Hepatocyte (in vitro differentiated cells): ENCODE measurements at places on chromosomes 6 and 20. TPM values are rescaled to one million over a fixed set of nuclear protein-coding genes. Genes with fewer than 3 reads are reported as not detected.
A peak's percentile ranks its signal among the peaks of the same experiment; 100 is the strongest.

DNA sequence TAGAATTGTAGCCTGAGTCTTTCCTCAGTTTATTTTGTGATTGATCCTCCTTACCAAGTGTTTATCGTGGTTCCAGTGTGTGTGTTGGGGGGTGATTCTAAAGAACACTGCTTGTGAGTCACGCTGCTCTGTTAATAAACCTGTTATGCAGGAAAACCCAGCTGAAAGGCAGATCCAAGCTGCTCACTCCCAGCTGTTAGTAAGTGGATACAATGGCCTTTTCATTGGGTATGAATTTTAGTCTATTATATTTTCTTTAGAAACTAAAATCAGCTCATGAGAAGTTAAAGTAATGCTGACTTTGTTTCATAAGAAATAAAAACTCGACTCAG, 12.2 kb upstream of the DSTN start:
- no peak overlapping the region for H3K4me3 ChIP-seq
- peaks cover 29% of the 10 kb centered on the region for H3K4me1 ChIP-seq
- no peaks in the 10 kb centered on the region for H3K36me3 ChIP-seq
- peak overlapping the region; percentile 98 for H3K27ac ChIP-seq
- no peaks in the 10 kb centered on the region for H3K27me3 ChIP-seq
- peak; percentile 75 for DNase-seq

The SRXN1 gene
- 40.0 and 42.2 TPM in 2 replicates for total RNA-seq

DNA sequence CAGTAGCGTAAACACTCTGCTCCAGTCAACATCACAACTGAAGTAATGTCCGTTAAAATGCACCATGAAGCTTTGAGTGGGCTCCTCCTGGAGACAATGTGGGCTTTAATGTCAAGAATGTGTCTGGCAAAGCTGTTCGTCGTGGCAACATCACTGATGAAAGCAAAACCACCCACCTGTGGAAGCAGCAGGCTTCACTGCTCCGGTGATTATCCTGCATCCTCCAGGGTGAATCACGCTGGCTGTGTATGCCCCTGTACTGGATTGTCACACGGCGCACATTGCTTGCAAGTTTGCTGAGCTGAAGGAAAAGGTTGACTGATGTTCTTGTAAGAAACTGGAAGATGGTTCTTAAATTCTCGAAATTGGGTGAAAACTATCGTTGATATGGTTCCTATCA, 128.5 kb downstream of the MOXD1 start:
- H3K4me3 ChIP-seq, result no peak overlapping the region
- no peaks in the 10 kb centered on the region for H3K4me1 ChIP-seq
- no peaks in the 10 kb centered on the region for H3K27me3 ChIP-seq
- no peak overlapping the region for H3K27ac ChIP-seq
- H3K36me3 ChIP-seq, result no peaks in the 10 kb centered on the region
- no peak for DNase-seq

DNA sequence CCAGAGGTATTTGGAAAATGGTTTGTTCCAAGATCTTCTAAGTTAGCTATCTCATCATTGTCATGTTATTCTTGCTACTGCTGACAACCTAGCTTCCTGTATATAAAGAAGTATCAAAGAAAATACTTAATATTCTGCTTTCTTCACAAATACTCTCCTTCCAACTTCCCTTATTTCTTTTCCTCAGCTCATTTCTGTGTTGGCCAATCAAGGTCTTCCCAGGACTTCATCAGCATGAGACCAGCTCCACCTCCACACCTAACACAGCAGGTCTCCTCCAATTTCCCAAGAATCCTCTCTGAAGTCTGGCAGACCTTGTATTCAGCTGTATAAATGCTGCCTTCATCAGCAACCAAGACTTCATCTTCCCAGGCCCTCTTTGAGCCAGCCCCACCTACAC, 538.6 kb upstream of the JARID2 start:
- no peak for DNase-seq
- no peak overlapping the region for H3K4me3 ChIP-seq
- no peak overlapping the region for H3K27ac ChIP-seq
- no peaks in the 10 kb centered on the region for H3K27me3 ChIP-seq

GRCh38 chr6:80357081-80357480, 250.6 kb downstream of the BCKDHB start:
- H3K4me3 ChIP-seq, result no peak overlapping the region
- no peak for DNase-seq
- no peaks in the 10 kb centered on the region for H3K4me1 ChIP-seq
- H3K27ac ChIP-seq, result no peak overlapping the region

GRCh38 chr6:77678048-77678447, 25.2 kb downstream of the MEI4 start:
- H3K4me1 ChIP-seq, result peaks cover 4% of the 10 kb centered on the region
- no peaks in the 10 kb centered on the region for H3K36me3 ChIP-seq
- no peak overlapping the region for H3K27ac ChIP-seq
- H3K4me3 ChIP-seq, result no peak overlapping the region

The EBF4 gene
- 10.7 and 11.6 TPM in 2 replicates for total RNA-seq

- no peak overlapping the region for H3K4me3 ChIP-seq
- H3K36me3 ChIP-seq, result no peaks in the 10 kb centered on the region
- no peaks in the 10 kb centered on the region for H3K4me1 ChIP-seq
- no peak overlapping the region for H3K27ac ChIP-seq
Observed at GRCh38 chr6:4805553-4806336, 29.5 kb downstream of the CDYL start.

The HDGFL1 gene
- not detected in 2 replicates for total RNA-seq

GRCh38 chr6:38034274-38034914, 214.9 kb downstream of the ZFAND3 start:
- no peak overlapping the region for H3K4me3 ChIP-seq
- peak; percentile 39 for DNase-seq
- H3K4me1 ChIP-seq, result no peaks in the 10 kb centered on the region

The ADAM33 gene
- 14.8 and 18.9 TPM in 2 replicates for total RNA-seq

The RNF144B gene
- 1.8 and 2.2 TPM in 2 replicates for total RNA-seq

DNA sequence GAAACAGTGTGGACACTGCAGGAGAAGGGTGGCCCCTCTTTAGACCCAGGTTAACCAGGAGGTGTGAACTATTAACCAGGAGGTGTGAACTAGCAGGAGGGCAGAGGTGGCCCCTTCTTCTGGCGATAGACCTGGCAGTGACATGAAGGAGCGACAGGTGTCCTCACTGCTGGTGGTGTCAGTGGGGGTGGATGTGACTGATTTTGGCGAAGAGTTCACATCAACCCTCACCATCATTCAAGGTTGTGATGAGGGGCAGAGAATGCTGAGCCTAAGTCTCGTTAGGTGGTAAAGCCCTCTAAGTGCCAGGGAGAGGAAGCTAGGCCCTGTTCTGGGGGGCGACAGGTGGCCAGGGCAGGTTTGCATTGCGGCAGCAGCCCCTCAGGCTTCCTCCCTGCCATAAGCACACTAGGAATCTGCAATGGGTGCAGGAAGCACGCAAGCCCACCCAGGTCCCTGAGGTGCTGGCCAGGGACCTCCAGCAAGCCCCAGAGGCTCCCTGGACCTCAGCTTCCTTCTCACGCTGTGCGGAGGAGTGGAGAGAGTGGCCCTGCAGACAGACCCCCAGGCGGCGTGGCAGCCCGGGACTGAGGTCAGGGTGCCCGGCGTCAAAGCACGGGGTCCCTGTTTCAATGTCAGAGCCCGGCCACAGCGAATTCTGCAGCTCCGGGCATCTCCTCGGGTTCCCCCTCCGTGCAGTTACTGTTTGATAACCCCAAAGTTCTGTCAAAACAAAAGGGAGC, 13.7 kb downstream of the NPEPL1 start:
- no peak overlapping the region for H3K27ac ChIP-seq
- H3K27me3 ChIP-seq, result no peaks in the 10 kb centered on the region
- no peak overlapping the region for H3K4me3 ChIP-seq
- no peak for DNase-seq
- no peaks in the 10 kb centered on the region for H3K4me1 ChIP-seq

DNA sequence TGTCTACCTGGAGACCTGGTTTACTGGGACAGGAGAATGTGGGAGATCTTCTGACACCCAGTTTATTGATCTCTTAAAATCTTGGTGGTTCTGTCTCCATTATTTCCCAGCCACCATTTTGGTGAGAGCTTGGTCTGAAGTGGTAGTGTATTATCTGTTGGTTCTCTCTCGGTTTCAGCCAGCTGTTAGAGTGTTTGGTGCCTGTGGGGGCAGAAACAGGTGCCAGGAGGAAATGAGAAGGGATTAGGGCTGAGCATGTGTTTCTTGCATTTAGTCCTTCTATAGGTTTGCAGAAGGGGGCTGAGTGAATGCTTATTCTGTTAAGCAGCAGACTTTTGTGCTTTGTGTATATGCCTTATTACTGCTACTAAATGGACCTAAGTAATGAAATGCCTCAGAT, 9.6 kb downstream of the JARID2 start:
- DNase-seq, result no peak
- H3K36me3 ChIP-seq, result no peaks in the 10 kb centered on the region
- no peak overlapping the region for H3K4me3 ChIP-seq
- H3K4me1 ChIP-seq, result peaks cover 35% of the 10 kb centered on the region

The SLC22A16 gene
- not detected in 2 replicates for total RNA-seq

DNA sequence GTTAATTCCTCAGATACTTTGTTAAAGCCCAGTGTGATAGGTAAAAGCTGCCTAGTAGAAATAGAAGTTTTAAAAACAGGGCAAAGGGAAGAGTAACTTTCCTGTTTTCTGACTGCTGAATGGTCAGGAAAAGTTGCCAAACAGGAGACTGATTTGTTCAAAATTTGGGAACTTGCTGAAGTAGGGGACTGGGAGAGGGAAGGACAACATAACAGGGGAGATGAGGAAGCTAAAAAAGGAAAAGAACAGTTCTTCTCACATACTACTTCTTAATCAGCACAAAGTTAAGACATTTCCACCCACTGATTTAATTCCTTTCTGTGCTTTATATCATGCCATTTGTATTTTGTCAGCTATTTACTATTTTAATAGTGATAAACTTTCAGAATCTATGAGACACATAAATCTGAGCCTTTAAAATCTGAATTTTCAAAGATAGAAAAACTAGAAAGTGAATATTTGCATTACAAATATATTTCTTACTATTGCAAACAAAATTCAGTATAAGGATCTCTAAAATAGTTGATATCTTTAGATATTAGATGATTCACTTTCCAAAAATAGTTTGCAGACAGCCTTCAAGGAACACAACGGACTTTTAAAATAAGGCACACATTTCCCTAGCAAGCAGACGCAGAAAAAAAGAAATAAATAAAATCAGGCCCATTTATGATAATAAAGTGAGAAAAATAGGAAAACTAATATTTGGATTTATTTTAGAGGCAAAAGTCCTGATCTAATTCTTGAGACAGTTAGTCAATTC, 36.9 kb upstream of the SLC16A10 start:
- no peak for DNase-seq
- H3K4me1 ChIP-seq, result no peaks in the 10 kb centered on the region
- no peaks in the 10 kb centered on the region for H3K27me3 ChIP-seq
- no peaks in the 10 kb centered on the region for H3K36me3 ChIP-seq

The WFDC5 gene
- 0.47 TPM in 1 of 2 replicates, not detected in the other for total RNA-seq

GRCh38 chr6:33692760-33693158, 18.7 kb downstream of the UQCC2 start:
- H3K4me1 ChIP-seq, result peaks cover 11% of the 10 kb centered on the region
- no peak overlapping the region for H3K27ac ChIP-seq
- no peaks in the 10 kb centered on the region for H3K36me3 ChIP-seq
- no peak for DNase-seq
- no peak overlapping the region for H3K4me3 ChIP-seq
- no peaks in the 10 kb centered on the region for H3K27me3 ChIP-seq

The EYS gene
- 0.57 and 1.4 TPM in 2 replicates for total RNA-seq

DNA sequence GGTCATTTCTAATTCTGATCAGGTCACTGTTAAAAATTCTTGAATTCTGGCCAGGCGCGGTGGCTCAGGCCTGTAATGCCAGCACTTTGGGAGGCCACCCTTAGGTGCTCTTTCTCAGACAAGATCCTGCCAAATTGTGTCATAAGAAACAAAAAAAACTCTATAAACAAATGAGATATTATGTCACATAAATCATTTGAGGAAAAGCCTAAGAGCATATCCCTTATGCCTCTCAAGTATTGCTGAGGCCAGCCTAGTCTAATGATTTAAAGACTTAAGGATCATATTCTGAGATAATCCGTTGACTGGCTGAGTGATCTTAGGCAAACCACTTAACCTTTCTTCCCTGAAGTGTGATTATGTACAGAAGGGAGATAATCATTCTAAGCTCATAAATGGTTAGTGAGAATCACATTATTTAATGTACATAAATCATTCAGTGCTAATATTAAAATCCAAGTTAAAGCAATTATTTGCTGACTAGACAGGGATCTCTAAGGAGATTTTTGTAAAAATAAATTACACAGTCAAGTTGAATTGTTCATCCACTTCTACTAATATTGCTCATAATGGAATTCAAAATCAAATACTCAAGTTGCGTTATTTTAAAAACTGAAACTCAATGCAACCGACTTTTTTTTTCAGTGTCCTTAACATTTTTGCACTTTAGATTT, 365.4 kb downstream of the PHF3 start:
- no peaks in the 10 kb centered on the region for H3K36me3 ChIP-seq
- H3K4me1 ChIP-seq, result no peaks in the 10 kb centered on the region
- no peak overlapping the region for H3K4me3 ChIP-seq

- H3K27ac ChIP-seq, result peak overlapping the region; percentile 85
- H3K4me1 ChIP-seq, result peaks cover 10% of the 10 kb centered on the region
- peak; percentile 68 for DNase-seq
- no peaks in the 10 kb centered on the region for H3K36me3 ChIP-seq
- no peaks in the 10 kb centered on the region for H3K27me3 ChIP-seq
Observed at GRCh38 chr20:24432046-24432442, 37.4 kb upstream of the SYNDIG1 start.

- H3K4me1 ChIP-seq, result peaks cover 20% of the 10 kb centered on the region
- peak overlapping the region; percentile 1 for H3K27ac ChIP-seq
- no peak overlapping the region for H3K4me3 ChIP-seq
- DNase-seq, result no peak
- H3K36me3 ChIP-seq, result no peaks in the 10 kb centered on the region
- H3K27me3 ChIP-seq, result no peaks in the 10 kb centered on the region
Observed at GRCh38 chr20:10604865-10605440, 68.8 kb downstream of the JAG1 start.

The HECA gene
- total RNA-seq, result 21.7 and 27.8 TPM in 2 replicates

DNA sequence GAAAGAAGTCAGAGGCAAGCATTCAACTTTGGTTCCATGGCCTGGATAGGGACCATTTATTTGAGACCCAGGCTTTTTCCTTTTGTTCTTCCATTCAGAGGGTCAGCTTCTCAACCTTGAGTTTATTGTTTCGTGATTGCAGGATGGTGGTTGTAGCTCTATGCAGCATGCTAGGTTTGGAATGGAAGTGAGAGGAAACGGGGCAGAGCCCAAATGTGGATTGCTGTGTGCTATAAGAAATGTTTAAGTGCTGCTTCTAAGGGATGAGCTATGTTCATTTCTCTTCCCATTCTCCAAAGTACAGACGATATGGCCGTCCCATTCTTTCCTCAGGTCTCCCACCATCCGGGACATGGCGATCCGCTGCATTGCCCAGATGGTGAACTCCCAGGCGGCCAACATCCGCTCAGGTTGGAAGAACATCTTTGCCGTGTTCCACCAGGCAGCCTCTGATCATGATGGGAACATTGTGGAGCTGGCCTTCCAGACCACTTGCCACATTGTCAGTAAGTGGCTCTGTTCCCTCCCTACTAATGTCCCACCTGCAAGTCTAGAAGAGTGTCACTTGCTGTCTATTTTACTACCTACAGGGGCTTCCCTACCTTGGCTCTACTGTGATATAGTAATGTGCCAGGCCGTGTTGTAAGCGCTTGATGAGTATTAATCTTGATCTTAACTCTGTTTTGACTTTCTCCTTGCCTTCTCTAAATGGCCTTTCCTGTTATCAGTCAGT, 36.0 kb upstream of the CSE1L start:
- peak overlapping the region; percentile 21 for H3K27ac ChIP-seq
- no peak for DNase-seq
- H3K4me1 ChIP-seq, result no peaks in the 10 kb centered on the region
- H3K27me3 ChIP-seq, result no peaks in the 10 kb centered on the region
- H3K36me3 ChIP-seq, result peaks cover 6% of the 10 kb centered on the region
